Prostate gland (tissue), 2 donors: ENCODE measurements at places on chromosomes 4 and X. TPM values are rescaled to one million over a fixed set of nuclear protein-coding genes. Genes with fewer than 3 reads are reported as not detected.

Gene MAGEA6
- total RNA-seq, result 5.3 TPM

Gene CRMP1
- 6.0 TPM for total RNA-seq

DNA sequence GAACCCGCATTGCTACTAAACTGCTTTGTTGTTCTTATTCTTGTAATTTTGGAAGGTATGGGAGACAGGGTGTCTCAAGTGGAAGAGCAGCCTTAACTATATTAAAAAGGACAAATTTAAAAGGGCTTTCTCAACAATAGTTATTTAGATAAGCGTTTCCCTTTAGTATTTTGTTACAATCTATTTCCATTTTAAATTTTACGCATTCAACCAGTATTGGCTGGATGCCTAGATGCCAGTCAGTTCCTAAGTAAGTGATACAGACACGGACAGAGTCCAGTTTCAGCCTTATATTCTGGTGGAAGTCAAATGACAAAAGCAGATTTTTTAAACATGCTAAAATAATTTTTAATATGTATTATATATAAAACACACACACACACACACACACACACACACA is 28.3 kb downstream of the FAT1 start:
- DNase-seq, result no peak
- no peak overlapping the region for H3K4me3 ChIP-seq
- no peaks in the 10 kb centered on the region for H3K27me3 ChIP-seq
- H3K4me1 ChIP-seq, result no peaks in the 10 kb centered on the region
- no peaks in the 10 kb centered on the region for H3K36me3 ChIP-seq

DNA sequence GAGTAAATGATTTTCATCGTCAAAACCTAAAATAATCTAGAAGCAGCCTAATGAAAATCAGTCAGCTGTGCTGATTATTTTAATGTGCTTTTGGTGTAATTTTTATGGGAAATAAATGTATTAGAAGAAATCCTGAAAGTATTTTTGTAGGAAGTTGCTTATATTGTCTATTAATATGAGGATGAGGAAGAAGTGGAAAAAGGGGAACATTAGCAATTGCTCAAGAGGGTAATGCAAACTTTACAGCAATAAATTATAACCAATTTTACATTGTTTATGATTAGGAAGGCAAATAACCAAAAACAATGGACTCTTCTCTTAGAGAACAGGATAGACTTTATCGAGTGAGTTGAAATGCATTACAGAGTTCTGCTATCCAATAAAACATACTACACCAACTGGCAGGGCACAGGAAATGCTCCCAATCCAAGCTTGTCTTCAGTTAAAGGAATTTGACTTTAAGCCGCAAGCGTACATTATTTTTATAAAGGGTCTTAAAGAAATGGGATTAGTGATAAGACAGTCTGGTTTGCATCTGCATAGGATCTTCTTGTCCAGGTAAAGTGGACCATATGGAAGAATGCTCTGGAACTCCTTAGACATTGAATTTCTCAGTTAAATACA is 374.8 kb downstream of the PDGFC start:
- H3K36me3 ChIP-seq, result no peaks in the 10 kb centered on the region
- H3K4me1 ChIP-seq, result peaks cover 7% of the 10 kb centered on the region
- no peak overlapping the region for H3K27ac ChIP-seq
- H3K27me3 ChIP-seq, result no peaks in the 10 kb centered on the region
- DNase-seq, result no peak

DNA sequence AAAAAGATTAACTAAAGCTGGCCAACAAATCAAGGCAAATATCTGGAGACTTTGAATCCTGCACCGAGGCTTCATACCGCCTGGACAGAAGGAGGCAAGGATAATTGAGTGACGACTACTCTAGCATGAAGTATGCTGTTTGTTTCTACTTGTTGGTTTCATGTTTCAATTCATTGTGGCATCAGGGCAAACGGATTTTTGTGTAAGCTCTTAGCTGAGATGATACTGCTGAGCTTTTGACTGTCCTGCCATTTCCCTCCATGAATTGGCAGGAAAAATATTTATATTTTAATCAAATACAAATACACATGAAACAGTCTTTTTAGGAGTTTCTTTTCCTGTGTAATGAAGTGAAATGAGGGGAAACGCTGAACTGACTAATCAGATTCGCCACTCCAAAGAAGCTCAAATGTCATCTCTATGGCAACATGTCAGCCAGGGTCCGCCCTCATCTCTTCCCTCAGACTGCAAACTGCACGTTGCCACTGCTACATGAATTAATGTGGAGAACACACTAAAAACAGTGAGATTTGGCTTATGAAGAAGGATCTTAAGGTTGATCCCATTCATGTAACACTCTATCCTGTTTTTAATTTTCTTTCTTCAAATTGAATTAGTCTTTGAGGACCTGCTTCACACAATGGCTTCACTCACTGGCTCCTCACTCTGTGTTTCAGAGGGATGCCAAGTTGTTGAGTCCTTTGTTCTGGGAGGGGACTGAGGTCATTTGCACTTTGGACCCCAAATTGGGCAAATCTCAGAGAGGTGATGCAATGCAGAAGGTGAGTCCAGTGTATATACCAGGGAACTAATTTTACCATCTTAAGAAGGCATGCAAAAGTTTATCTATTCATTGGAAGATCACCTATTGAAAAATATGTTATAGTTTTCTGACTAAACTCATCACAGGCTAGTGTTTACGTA is 149.6 kb upstream of the MID1 start:
- no peak for DNase-seq
- no peaks in the 10 kb centered on the region for H3K4me1 ChIP-seq
- H3K36me3 ChIP-seq, result no peaks in the 10 kb centered on the region
- no peak overlapping the region for H3K4me3 ChIP-seq
- no peaks in the 10 kb centered on the region for H3K27me3 ChIP-seq
- no peak overlapping the region for H3K27ac ChIP-seq

DNA sequence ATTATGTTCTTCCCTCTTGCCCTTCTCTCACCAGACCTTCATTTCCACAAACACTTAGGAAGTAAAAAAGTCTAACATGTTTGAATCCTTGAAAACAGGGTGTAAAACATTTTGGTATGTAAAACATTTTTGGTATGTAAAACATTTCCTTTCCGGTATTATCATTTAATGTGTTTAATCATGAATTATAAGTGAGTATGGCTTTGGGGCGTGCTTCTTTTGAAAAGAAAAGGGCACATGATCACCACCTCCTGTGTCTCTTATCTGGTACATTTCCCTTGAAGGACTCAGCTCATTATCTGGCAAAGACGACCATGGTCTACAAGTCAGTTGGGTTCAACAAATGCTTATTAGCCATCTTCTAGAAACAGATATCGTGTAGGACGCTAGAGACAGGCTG is 283.6 kb downstream of the FRMPD4 start:
- H3K4me1 ChIP-seq, result no peaks in the 10 kb centered on the region
- H3K36me3 ChIP-seq, result no peaks in the 10 kb centered on the region
- H3K27ac ChIP-seq, result no peak overlapping the region
- no peaks in the 10 kb centered on the region for H3K27me3 ChIP-seq
- H3K4me3 ChIP-seq, result no peak overlapping the region

- peak; percentile 19 for DNase-seq
- H3K27me3 ChIP-seq, result no peaks in the 10 kb centered on the region
- peak within 1 kb of the TSS; percentile 43 for H3K4me3 ChIP-seq
- peak within 1 kb of the TSS; percentile 82 for H3K27ac ChIP-seq
Measured at GRCh38 chrX:74925225-74926088, at the start of gene NEXMIF. Gene NEXMIF, minus strand, starts transcription at chrX:74925452.

DNA sequence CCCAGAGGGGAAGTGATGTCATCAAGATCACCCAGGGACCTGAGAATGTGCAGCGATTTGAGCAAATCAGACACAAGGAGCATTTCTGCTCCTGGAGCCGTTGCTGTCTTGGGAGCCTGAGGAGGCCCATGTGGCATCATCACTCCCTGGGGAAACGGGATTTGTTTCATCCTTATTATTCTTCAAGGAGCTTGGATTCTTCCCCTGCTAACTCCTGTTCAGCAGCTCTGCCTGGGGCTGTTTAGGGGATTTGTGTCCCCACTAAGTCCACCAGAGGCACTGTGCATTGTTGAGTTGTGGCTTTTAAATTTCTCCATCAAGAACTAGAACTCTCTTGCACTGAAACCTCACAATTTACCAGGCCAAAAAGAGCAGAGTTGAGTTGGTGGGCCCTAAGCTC is 104.2 kb upstream of the MSX1 start:
- peaks cover 5% of the 10 kb centered on the region for H3K4me1 ChIP-seq
- no peak overlapping the region for H3K4me3 ChIP-seq
- no peaks in the 10 kb centered on the region for H3K36me3 ChIP-seq
- H3K27ac ChIP-seq, result no peak overlapping the region

- H3K36me3 ChIP-seq, result no peaks in the 10 kb centered on the region
- no peaks in the 10 kb centered on the region for H3K27me3 ChIP-seq
- no peaks in the 10 kb centered on the region for H3K4me1 ChIP-seq
- no peak overlapping the region for H3K27ac ChIP-seq
Measured at GRCh38 chr4:40890764-40891163, 141.0 kb downstream of the NSUN7 start.

DNA sequence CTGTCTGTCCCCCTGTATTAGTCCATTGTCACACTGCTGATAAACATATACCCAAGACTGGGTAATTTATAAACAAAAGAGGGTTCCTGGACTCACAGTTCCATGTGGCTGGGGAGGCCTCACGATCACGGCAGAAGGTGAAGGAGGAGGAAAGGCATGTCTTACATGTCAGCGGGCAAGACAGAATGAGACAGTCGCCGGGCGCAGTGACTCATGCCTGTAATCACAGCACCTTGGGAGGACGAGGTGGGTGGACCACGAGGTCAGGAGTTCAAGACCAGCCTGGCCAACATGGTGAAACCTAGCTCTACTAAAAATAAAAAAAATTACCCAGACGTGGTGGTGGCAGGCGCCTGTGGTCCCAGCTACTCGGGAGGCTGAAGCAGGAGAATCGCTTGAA is 24.7 kb downstream of the IL3RA start:
- H3K27ac ChIP-seq, result no peak overlapping the region
- no peaks in the 10 kb centered on the region for H3K27me3 ChIP-seq
- no peaks in the 10 kb centered on the region for H3K4me1 ChIP-seq
- no peak for DNase-seq
- H3K36me3 ChIP-seq, result no peaks in the 10 kb centered on the region
- H3K4me3 ChIP-seq, result no peak overlapping the region

GRCh38 chr4:8316911-8317351 is 47.4 kb downstream of the HTRA3 start:
- DNase-seq, result no peak
- no peaks in the 10 kb centered on the region for H3K27me3 ChIP-seq

- H3K4me1 ChIP-seq, result no peaks in the 10 kb centered on the region
- no peaks in the 10 kb centered on the region for H3K27me3 ChIP-seq
- no peak for DNase-seq
- H3K36me3 ChIP-seq, result no peaks in the 10 kb centered on the region
- no peak overlapping the region for H3K27ac ChIP-seq
- H3K4me3 ChIP-seq, result no peak overlapping the region
Measured at GRCh38 chr4:66219401-66219800, 549.1 kb upstream of the EPHA5 start.

- H3K4me3 ChIP-seq, result no peak overlapping the region
- no peaks in the 10 kb centered on the region for H3K36me3 ChIP-seq
- no peak for DNase-seq
- no peaks in the 10 kb centered on the region for H3K27me3 ChIP-seq
- no peak overlapping the region for H3K27ac ChIP-seq
Measured at GRCh38 chr4:126572264-126572663, 1060.5 kb upstream of the INTU start.

DNA sequence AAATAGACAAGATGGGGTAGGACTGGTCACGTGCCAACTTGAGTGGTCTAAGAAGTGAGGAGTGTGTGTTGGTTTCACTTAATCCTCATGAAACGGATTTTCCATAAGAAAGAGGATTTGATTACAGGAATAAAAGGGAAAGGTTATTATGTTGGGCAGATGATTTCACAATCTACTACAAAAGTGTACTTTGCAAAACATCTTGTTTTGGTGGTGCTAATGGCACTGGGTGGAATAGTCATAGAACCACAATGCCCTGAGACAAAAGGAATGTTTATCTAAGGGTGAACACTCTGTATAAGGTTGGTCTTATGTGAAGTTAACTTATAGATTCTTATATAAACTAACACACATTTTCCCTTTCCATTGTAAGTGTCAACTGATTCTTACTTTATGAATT is 45.6 kb downstream of the GLUD2 start:
- no peak overlapping the region for H3K4me3 ChIP-seq
- no peak for DNase-seq
- no peaks in the 10 kb centered on the region for H3K4me1 ChIP-seq
